NCI-H1105 treated with DMSO at 0.1 percent for 48 hours (cell line): ENCODE measurements at places on chromosomes 5 and 9.
A peak's percentile ranks its signal among the peaks of the same experiment; 100 is the strongest.

DNA sequence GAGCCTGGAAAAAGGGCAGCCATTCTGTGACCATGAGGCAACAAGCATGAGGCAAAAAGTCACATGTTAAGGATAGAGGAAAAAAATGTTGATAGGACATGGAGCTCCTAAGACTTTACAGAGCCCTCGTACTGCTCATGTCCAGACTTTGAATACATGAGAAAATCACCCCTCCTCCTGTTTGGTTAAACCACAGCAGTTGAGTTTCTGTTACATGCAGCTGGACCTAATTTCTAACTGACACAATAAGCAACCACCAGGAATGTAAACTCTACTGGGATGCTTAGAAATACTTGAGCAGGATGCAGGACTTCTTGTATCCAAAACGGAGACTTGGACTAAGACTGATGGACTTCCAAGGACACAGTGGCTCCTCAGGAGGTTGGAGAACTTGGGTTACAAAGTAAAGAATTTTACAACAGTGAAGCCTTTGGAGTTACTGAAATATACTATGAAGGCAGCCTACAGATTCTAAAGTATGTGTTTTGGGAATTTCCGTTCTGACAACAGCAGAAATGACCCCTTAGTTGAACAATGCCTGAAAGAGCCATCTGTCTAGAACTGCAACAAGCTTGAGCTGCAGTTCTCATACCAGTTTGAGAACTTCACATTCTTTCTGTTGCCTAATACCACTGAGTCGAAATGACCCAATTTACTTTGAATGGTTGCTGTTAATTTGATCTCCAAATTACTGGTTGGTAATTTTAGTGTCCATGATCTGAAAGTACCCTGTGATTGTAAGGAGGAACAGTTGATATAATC lies 268.9 kb downstream of the PIK3R1 start:
- DNase-seq: no peak

DNA sequence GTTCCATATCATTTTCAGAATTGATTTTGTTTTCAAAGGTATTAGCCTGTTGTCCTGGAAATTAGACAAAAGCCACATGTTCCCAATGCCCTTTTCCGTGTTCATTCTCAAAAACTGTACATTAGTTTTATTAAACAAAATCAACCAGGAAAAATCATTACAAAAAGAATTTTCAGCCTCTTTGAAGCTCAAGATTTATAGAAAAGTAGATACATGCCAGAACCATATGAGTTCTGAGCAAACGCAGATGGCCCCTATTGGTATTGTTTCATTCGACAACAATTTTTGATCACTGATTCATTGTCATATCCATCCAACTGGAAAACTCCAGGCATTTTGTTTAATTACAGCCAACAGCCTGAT lies 148.5 kb upstream of the GRAMD2B start:
- no peak for DNase-seq

DNA sequence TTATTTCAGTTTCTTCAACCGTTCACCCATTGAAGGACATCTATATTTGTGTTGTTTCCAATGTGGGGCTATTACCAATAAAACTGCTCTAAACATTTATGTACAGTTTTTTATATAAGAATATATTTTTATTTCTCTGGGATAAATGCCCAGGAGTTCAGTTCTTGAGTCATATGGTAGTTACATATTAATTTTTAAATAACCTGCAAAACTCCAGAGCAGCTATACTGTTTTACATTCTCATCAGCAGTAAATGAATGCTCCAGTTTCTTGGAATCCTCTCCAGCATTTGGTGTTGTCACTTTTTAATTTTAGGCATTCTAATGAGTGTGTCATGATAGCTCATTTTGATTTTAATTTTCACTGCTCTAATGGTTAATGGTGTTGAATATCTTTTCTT lies 36.2 kb downstream of the CDK7 start:
- DNase-seq: no peak

DNA sequence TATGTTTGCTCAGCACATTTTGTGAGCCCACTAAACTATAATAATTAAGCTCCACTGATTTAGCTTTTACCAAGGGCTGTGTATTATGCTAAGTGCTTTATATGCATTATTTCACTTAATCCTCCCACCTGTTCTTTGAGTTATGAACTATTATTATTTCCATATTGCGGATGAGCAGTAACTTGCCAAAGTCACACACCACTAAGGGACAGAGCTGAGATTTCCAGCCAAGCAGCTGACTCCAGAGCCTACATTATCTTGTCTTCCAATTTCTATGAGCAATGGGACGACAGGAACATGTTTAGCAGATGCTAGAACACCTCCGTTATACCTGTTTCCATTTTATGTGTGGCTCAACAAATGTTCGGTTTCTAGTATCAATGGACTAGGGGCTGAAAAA lies 237.5 kb upstream of the PANK3 start:
- no peak for DNase-seq

GRCh38 chr5:15620501-15620900 lies 120.5 kb downstream of the FBXL7 start:
- no peak for DNase-seq

- no peak for DNase-seq
Measured at GRCh38 chr5:125011014-125011413, 264.6 kb upstream of the ZNF608 start.

- no peak for DNase-seq
Measured at GRCh38 chr5:68378204-68378820, 162.8 kb downstream of the PIK3R1 start.

- no peak for DNase-seq
Measured at GRCh38 chr5:54646356-54647101, 129.0 kb downstream of the SNX18 start.

DNA sequence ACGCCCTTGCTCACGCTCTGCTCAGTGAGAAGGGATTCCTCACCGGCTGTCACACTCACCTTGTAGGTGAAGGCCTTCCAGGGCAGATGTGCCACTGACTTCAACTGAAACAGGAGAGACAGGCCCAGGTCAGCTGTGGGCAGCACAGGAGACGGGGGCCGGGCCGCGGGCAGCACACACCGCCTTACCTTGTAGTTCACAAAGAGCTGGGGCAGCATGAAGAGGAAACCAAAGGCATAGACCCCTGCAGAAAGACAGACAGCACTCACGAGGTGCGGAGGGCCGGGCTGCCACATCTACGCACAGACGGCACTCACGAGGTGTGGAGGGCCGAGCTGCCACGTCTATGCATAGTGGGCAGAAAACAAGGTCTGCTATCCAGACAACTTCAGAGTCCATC lies 23.3 kb downstream of the CLPTM1L start:
- DNase-seq: no peak

- no peak for DNase-seq
Measured at GRCh38 chr9:107888773-107889227, 399.2 kb upstream of the KLF4 start.

GRCh38 chr9:89724659-89725058 lies 119.8 kb downstream of the GADD45G start:
- DNase-seq: no peak

GRCh38 chr5:168765551-168766425 lies 186.6 kb upstream of the PANK3 start:
- peak; percentile 43 for DNase-seq

DNA sequence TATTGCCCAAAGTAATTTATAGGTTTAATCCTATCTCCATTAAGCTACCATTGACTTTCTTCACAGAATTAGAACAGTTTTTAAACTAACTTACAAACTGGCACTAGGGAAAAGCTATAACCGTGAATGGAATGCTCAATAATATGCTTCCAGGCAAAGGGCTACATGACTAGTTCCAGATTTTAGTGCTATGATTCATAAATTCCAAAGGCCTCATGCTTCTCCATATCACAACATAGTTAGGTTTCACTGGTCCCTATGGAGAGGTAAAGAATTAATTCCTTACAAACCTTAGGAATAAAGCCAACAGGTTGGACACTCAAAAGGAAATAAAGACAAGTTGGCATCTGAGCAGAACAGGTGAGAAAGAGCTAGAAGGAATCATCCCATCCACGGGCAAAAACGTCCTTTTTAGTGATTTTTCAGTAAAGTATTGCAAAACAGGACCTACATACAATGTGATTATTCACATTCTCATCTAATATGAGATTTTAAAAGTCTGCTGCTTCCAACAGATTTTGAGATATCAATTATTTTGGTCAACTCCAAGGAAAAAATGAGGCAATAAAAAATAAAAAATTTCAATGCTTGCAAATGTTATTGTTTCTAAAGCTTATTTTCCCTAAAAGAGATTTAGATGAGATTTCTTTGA lies 97.0 kb upstream of the TARS1 start:
- no peak for DNase-seq

GRCh38 chr5:160556846-160557245 lies 135.2 kb downstream of the PTTG1 start:
- no peak for DNase-seq

DNA sequence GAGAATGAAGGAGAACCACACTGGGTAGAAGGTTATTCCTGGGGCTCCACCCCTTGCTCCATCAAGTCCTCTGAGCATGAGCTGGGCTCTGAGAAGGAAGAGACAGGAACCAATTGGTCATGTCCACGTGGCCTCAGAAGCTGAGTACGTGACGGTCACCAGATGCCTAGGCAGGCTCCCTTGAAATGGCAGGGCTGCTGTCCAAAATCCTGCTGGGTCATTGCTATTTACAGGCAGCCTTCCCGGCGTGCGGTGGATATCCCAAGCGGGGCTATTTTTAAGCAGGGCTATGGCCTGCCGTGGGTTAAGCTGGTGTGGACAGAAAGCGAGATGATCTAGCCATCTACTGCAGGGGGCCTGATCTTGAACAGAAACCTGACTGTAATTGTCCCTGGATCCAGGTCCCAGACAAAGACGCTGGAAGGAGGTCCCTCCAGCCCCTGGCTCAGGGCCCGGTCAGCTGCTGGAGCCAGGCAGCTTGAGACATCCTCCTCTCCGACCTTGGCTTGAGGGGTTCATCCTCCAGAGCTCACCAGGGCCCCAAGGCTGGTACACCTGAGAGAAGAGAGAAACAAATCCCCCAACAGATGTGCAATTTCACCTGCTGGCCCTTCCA lies 550 bp upstream of the CKMT2 start:
- no peak for DNase-seq

DNA sequence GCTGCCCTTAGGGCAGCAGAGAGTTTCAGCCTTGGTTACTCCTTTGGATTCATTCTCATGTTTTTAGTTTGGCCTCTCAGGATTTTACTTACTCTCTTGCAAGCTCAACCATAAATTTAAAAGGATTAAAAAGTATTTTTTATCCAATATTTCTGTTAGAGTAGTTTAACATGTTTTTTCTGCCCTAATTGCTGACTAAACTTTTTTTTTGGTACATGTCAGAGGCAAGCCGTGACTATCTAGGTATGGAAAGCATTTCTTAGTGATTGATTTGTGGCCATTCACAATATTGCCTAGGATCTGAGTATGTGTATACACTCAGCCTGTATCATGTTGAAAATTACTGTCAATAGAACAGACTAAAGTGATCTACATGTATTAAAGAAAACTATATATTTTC lies 92.1 kb downstream of the MELK start:
- no peak for DNase-seq

GRCh38 chr5:154284433-154284832 lies 93.9 kb downstream of the GALNT10 start:
- DNase-seq: no peak

- DNase-seq: no peak
Measured at GRCh38 chr5:67802766-67803165, 412.8 kb upstream of the PIK3R1 start.

GRCh38 chr9:1938135-1938534 lies 77.0 kb upstream of the SMARCA2 start:
- DNase-seq: no peak

DNA sequence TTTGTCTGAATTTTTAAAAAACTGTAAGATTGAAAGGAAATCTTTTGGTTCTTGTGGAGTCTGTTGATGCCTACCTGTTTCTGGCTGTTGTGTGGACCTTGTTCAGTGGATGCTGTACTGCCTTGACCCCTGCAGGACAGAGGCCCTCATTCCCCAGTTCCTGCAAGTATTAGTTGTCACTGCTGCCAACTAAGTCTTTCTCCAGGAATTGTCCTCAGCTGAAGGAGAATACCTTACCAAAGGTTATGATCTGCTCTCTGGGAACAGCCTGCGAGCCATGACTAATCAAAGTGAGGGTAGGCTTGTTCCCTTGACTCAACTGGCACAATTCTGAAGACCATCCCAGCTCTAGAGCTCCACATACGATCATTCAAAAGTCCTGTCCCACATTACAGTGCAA lies 145.3 kb upstream of the FST start:
- DNase-seq: no peak

DNA sequence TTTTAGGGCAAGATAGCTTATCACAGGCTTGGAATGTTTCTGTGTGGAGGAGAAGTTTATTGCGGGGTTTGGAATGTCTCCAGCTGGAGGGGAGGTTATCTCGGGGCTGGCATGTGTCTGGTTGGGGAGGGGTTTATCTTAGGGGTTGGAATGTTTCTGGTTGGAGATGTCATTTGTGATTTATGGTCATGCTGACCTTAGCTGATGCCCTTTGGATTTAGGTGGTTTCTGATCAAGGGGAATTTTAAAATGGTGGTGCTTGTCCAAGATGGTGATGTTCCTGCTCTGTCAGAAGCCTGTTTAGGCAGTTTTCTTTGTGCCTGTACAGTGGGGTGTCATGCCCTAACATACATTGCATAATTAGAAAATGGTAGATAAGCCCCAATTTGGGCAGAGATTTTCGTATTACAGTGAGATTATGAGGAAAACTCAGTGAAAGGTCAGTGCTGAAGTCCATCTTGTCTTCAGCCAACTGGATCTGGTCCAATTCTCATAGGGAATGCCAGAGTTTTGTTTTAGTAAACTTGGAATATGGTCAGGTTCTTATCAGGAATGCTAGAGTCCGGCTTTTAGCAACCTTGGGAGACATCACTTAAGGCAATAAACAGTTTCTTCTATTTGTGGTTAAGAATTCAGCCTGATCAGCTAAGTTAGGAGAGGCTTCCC lies 14.3 kb downstream of the CDK20 start:
- DNase-seq: no peak

DNA sequence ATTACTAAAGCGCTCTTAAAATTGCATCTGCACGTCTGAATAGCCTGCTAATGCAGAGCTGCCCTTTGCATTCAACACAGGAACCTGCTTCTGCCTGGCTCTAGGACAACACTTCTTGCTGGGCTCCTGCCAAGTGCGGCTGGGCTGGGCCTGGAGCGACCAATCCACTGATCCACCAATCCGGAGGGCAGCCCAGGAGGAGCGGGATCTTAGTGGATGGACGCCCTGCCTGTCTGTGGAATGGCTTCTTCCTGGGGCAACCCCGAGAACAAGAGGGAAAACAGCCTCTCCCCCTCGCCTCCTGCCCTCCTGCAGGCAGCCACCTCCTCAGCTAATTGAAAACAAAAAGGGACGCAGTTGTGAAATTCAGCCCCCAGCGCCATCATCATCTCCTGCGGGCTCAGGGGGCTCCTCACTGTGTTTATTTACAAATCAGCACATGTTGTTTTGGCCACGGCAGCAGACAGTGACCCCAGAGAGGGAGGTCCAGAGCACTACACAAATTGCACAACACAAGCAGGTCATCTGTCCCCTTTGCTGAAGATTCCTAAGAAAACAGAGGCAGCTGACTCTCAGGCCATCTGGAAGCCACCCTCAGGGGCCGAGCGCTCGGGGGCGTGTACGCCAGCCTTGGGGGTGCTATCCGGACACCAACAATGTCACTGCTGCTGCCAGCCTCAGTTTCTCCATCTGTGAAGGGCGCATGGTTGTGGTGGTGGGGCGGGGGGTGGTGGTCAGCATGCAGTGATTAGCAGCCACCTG lies 57.3 kb downstream of the GADD45G start:
- DNase-seq: peak; percentile 96

GRCh38 chr5:159135896-159136531 lies 36.3 kb upstream of the EBF1 start:
- no peak for DNase-seq

- peak; percentile 15 for DNase-seq
Measured at GRCh38 chr9:127397646-127398274, 791 bp downstream of the SLC2A8 start.
